ENCODE measurements at places on chromosomes 16 and 17. TPM values are rescaled to one million over a fixed set of nuclear protein-coding genes. Genes with fewer than 3 reads are reported as not detected.

GRCh38 chr16:73202161-73202729, 154.3 kb upstream of the ZFHX3 start:
- no peaks in the 10 kb centered on the region for H3K27me3 ChIP-seq
- H3K4me3 ChIP-seq: no peak overlapping the region
- H3K27ac ChIP-seq: no peak overlapping the region
- H3K4me1 ChIP-seq: peaks cover 16% of the 10 kb centered on the region

DNA sequence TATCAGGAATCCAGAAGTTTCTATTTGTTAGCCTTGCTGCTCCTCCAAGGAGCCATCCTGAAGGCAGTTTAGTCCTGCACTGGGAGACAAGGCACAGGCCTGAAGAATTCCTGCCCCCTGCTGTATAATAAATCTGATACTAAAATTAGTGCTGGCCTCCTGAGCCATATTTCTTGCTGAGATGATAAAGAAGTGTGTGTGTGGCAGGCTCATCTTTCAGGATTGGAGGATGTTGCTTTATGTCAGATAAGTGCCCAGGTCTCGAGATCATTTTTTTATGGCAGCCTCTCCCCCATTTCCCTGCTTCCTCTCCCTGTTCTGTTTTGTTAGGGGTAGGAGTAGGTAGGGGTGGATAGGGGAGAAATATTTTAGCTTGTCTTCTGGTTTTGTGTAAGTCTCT, 26.0 kb downstream of the MSI2 start:
- no peak overlapping the region for H3K4me3 ChIP-seq
- peaks cover 15% of the 10 kb centered on the region for H3K36me3 ChIP-seq
- H3K4me1 ChIP-seq: peaks cover 48% of the 10 kb centered on the region
- no peaks in the 10 kb centered on the region for H3K27me3 ChIP-seq
- DNase-seq: no peak

DNA sequence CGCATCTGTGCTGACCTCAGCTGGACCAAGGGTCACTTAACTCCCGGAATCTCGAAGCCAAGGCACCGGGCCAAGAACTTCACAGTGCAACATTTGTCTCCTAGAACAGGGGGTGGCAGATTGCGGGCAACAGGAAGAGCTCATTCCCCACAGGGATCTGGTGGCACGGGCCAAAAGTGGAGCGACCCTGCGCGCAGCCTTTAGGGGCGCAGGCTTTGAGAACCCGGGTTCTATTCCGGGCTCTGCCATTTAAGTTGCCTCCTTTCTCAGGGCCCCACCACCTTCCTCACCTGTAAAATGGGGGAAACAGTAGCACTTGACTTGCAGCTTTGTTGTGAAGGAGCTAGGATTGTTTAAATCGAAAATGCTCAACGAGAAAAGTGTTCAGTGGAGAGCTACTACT, 651 bp downstream of the SHMT1 start:
- peaks cover 8% of the 10 kb centered on the region for H3K4me1 ChIP-seq
- no peak overlapping the region for H3K27ac ChIP-seq
- peak overlapping the region; percentile 87 for H3K4me3 ChIP-seq
- no peaks in the 10 kb centered on the region for H3K36me3 ChIP-seq
- H3K27me3 ChIP-seq: no peaks in the 10 kb centered on the region
- no peak for DNase-seq

- H3K27ac ChIP-seq: no peak overlapping the region
- H3K4me1 ChIP-seq: peaks cover 31% of the 10 kb centered on the region
- H3K4me3 ChIP-seq: no peak overlapping the region
- peaks cover 8% of the 10 kb centered on the region for H3K36me3 ChIP-seq
- no peak for DNase-seq
These were observed 69.0 kb upstream of the CHMP6 start for GRCh38 chr17:80922580-80923160.

DNA sequence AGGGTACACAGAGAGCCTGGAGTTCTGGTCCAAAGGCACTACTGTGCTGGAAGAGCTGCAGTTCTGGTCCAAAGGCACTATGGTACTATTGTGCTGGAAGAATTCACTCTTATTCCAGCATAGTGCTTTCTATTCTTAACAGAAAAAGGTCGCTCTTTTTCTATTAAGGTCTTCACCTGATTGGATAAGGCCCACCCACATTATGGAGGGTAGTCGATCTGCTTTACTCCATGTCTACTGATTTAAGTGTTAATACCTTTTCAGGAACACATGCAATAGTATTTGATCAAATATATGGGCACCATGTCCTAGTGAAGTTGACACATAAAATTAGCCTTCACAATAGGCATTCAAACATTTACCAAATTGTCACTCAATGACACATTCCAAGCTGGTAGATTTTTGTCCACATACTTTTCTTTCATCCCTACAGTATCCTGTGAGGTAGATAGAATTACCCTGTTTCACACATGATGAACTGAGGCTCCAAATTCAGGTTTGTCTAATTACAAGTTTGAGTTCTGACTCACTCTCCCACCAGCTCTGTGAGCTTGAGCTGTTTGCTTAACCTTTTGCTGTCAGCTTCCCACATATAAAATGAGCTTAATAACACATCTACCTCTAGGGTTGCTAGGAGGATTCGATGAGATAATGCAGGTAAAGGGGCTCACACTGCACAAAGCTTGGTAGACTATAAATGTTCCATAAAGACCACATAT, 129.9 kb downstream of the AIPL1 start:
- H3K27me3 ChIP-seq: no peaks in the 10 kb centered on the region
- no peak overlapping the region for H3K4me3 ChIP-seq
- H3K27ac ChIP-seq: no peak overlapping the region
- no peak for DNase-seq
- H3K36me3 ChIP-seq: no peaks in the 10 kb centered on the region

- H3K27ac ChIP-seq: no peak overlapping the region
- no peaks in the 10 kb centered on the region for H3K36me3 ChIP-seq
- no peak overlapping the region for H3K4me3 ChIP-seq
- no peak for DNase-seq
- H3K4me1 ChIP-seq: no peaks in the 10 kb centered on the region
These were observed 47.1 kb upstream of the STH start for GRCh38 chr17:45951941-45952340.

DNA sequence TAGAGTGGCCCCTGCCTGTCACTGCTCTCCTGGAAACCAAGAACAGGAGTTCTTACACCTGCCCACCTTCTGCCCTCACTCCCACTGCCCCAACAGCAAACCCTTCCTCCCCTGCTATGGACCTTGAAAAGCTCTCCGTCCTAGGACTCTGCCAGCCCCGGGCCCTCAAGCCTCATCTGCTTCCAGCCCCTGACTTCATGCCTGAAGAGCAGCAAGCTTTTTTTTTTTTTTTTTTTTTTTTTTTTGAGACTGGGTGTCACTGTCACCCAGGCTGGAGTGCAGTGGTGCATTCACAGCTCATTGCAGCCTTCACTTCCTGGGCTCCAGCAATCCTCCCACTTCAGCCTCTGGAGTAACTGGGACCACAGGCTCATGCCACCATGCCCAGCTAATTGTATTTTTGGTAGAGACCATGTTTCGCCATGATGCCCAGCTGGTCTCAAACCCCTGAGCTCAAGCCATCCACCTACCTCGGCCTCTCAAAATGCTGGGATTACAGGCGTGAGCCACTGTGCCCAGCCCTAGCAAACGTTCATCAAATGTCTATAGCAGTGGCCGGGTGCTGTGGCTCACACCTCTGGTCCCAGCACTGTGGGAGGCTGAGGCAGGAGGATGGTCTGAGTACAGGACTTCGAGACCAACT, 16.9 kb downstream of the CARHSP1 start:
- H3K27ac ChIP-seq: peak overlapping the region; percentile 60
- no peak for DNase-seq
- H3K27me3 ChIP-seq: no peaks in the 10 kb centered on the region
- H3K4me1 ChIP-seq: peaks cover 14% of the 10 kb centered on the region
- peaks cover 27% of the 10 kb centered on the region for H3K36me3 ChIP-seq

- DNase-seq: no peak
- no peak overlapping the region for H3K4me3 ChIP-seq
- H3K27ac ChIP-seq: no peak overlapping the region
- H3K27me3 ChIP-seq: peaks cover 9% of the 10 kb centered on the region
- H3K4me1 ChIP-seq: no peaks in the 10 kb centered on the region
- no peaks in the 10 kb centered on the region for H3K36me3 ChIP-seq
These were observed 44.0 kb downstream of the HLF start for GRCh38 chr17:55308613-55309391.

GRCh38 chr17:65896889-65897288, 295.0 kb downstream of the CEP112 start:
- no peak overlapping the region for H3K4me3 ChIP-seq
- no peak overlapping the region for H3K27ac ChIP-seq
- DNase-seq: no peak
- H3K36me3 ChIP-seq: peaks cover 4% of the 10 kb centered on the region
- H3K4me1 ChIP-seq: peaks cover 16% of the 10 kb centered on the region

DNA sequence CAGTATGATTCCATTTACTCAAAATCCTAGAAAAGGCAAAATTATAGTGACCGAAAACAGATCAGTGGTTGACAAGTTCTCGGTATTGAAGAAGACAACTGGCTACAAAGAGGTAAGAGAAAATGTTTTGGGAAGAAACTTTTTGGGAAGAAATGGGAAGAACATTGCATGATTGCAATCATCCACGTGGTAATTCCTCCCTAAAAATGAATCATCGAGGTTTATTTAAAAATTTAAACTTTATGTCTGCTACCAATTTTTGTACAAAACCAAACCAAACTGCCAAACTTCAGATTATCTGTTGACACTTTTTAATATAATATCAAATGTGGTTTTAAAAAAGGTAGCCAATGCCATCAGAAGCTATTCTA, 8.1 kb downstream of the SMURF2 start:
- H3K36me3 ChIP-seq: peaks cover 5% of the 10 kb centered on the region
- H3K4me1 ChIP-seq: peaks cover 70% of the 10 kb centered on the region

DNA sequence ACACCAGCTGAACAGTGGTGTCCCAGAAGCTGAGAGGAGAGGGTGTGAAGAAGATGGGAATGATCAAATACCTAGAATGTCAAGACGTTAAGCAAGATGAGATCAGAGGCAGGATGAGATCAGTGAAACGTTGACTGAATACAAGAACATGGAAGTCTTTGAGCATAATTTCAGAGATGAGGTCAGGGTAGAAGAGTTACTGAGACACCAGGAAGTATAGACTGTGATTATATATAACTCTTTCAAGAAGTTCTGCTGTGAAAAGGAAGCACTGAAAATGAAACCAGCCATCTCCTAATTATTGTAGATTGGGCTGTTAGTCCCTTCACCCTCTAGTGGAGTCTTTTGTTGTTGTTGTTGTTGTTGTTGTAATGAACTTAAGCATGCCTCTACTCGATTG, 9.1 kb downstream of the SHCBP1 start:
- no peak overlapping the region for H3K4me3 ChIP-seq
- no peak overlapping the region for H3K27ac ChIP-seq

GRCh38 chr17:82841921-82842596, 2.2 kb upstream of the ZNF750 start:
- DNase-seq: no peak
- H3K27me3 ChIP-seq: no peaks in the 10 kb centered on the region
- peaks cover 2% of the 10 kb centered on the region for H3K4me1 ChIP-seq
- no peak overlapping the region for H3K4me3 ChIP-seq
- H3K36me3 ChIP-seq: peaks cover 6% of the 10 kb centered on the region

DNA sequence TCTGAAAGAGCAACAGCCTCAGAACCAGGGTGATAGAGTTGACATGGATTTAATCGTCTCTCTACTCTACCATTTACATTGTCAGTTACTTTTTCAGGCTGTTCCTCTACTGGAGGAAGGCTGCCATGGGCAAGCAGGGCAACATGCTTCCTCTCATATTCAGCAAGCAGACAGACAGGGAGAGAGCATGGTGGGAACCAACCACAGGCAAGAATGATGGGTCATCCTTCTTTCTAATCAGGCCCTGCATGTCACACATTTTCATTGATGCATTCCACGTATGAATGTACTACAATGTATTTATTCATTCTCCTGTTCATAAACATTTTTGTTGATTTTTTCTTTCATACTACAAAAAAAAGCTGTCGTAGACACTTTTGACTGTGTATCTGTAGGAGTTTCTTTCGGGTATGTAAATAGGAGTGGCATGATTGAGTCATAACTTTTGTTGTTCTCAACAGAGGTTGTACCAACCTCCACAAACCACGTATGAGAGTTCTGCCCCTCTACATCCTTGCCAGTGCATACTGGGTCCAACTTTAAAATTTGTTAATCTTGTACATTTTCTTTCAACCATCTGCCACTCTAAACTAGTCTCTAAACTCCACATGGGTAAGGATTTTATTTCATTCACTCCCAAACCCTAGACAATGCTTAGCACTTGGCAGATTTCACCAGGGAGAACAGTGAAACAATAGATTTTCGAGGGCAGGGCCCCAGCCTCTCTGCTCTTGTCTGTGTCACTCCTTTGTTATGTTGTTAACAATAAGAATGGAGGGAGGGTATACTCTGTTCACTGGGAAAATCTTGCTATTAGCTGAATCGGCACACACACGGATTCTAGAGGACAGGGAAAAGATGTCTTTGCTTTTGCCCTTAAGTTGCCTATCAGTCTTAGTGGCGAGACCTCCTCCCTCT, 58.7 kb downstream of the CMC2 start:
- H3K4me1 ChIP-seq: no peaks in the 10 kb centered on the region
- no peaks in the 10 kb centered on the region for H3K36me3 ChIP-seq
- H3K27me3 ChIP-seq: peaks cover 17% of the 10 kb centered on the region

DNA sequence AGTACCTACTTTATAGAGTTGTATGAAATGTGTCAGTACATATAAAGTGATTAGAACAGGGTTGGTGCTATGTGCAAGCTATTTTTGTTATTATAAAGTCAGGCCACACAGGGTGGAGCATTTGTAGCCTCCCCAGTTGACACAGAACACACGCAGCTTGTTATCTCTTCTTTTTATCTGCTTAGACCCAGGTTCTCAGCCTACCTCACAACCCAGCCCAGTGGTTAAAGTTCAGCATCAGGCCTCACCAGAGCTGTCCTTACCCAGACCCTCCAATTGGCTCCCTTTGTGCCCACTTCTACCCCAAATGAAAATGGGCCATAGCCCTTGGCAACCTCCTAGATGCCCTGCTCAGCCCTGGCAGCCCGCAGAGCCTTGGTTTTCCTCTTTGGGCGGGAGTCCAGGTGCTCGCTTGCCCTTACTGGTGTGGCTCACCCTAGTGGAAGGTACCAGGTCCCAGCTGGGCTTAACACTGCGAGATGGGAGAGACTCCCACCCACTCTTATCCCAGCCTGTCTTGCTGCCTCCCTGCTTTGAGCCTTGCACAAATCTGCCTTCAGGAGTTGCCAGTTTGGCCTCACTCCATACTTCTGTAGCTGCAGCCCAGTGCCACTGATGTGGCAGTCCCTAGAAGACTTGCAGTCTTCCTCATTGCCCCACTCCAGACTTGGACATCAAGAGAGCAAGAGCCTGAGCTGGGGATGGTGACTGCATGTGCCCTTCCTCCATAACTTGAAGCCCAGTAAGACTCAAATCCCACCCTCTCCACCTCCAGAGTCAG, 1.1 kb upstream of the PIGS start:
- peak overlapping the region; percentile 94 for H3K4me3 ChIP-seq
- no peaks in the 10 kb centered on the region for H3K27me3 ChIP-seq
- no peak for DNase-seq
- no peak overlapping the region for H3K27ac ChIP-seq

- peak overlapping the region; percentile 51 for H3K4me3 ChIP-seq
- no peak for DNase-seq
- peaks cover 8% of the 10 kb centered on the region for H3K4me1 ChIP-seq
These were observed 18.5 kb upstream of the NTN1 start for GRCh38 chr17:9002606-9003354.

The MLX gene
- total RNA-seq: 34.6 TPM

The COPRS gene
- total RNA-seq: 51.2 TPM

The ITPRIPL2 gene
- 57.9 TPM for total RNA-seq

The SEZ6L2 gene
- total RNA-seq: 17.6 TPM

The MYH13 gene
- total RNA-seq: not detected

The CES4A gene
- 3.8 TPM for total RNA-seq

The HASPIN gene
- 1.9 TPM for total RNA-seq

The HSD17B1 gene
- 1.2 TPM for total RNA-seq
